ENCODE measurements at places on chromosomes 16 and 17. TPM values are rescaled to one million over a fixed set of nuclear protein-coding genes. Genes with fewer than 3 reads are reported as not detected.

- DNase-seq, result peak; percentile 83
Measured at GRCh38 chr16:48623304-48624016, 13.5 kb upstream of the N4BP1 start.

- no peak for DNase-seq
Measured at GRCh38 chr16:1487395-1488053, 1.2 kb downstream of the PTX4 start.

GRCh38 chr17:8794636-8795035, 4.5 kb downstream of the MFSD6L start:
- no peak for DNase-seq

DNA sequence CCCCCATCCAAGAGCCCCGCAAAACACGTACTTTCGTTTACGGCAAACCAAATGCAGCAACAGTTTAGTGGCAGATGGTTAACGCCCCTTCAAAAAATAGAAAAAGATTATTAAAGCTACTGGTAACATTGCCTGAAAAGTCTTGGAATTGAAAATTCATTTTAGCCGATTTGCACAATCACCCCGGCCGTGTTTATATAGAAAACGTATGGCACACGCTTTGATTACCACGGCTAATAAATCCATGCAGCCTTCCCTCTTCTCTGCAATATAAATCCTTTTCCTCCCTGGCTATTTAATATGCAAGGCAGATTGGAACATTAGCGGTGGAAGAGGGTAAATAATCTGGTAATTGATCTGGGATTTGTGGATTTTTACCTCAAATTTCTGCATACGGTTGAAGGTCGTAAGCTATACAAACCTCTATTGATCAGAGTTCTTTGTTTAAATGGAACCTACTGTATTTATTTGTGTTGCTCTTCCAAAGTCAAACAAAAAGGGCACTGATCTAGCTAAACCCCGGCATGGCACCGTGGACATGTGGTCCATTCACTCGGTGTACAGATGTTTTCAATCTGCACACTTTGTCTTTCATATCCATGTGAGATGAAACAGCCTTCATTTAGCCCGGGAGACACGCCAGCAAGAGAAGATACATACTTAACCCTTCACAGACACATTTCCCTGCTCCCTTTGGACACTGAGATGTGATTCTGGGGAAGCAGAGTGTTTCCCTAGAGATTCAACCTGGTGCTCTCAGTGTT, 238.1 kb upstream of the MAF start:
- no peak for DNase-seq

GRCh38 chr16:53484542-53484941, 18.5 kb downstream of the AKTIP start:
- no peak for DNase-seq

- DNase-seq, result no peak
Measured at GRCh38 chr16:54801057-54801844, 129.4 kb upstream of the IRX5 start.

DNA sequence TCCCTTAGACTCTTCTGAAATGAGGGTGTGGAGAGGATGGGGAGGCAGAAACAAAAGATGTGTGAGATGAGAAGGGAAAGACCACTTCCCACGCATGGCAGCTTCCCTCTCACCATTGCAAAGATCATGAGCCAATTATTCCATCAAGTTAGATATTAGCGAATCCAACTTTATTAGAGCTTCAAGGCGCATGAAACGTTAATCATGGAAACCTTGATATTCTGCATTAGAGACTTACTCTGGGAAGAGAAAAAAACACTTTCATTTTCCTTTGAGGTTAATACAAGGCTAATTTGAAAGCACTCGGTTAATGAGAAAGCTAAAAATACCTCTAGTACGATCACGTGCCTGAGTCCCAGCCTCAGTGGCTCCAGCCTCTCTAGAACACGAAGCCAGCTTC, 220.6 kb upstream of the RPL38 start:
- DNase-seq, result no peak

- no peak for DNase-seq
Measured at GRCh38 chr17:59423137-59423724, 91.8 kb downstream of the YPEL2 start.

- no peak for DNase-seq
Measured at GRCh38 chr17:46175891-46176290, 17.3 kb downstream of the KANSL1 start.

- no peak for DNase-seq
Measured at GRCh38 chr16:58098207-58099096, 30.7 kb downstream of the CFAP20 start.

DNA sequence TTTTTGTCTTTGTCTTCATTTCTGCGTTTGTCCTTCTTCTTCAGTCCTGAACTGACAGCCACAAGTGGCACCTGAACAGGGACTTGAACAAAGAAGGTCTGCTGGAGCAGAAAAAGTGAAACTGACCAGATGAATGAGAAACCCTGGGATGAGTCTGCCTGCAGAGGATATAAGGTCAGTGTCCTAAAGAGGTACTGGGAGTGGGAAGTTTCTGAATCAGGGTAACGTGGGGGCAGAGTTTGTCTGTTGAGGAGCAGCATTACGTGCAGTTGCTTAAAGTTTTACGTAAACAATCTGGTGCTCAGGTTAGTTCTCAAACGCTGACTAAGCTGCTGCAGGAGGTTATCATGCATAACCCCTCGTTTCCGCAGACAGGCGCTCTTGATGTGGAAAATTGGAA, 2057.6 kb downstream of the TP53TG3F start:
- DNase-seq, result no peak

DNA sequence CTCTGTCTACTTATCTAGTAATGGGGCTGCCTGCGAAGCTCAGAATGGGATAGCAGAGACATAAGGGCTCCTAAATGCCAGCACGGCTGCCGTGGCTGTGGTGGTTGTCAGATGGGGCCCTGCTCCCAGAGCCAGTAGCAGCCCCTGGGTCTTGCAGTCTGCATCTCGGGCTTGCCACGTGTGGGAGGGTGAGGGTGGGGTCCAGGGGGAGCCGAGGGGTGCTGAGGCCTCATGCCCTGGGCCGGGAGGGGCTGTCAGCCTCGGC, 88.8 kb upstream of the GSE1 start:
- no peak for DNase-seq

GRCh38 chr16:9012848-9013507, 49.3 kb upstream of the USP7 start:
- peak; percentile 22 for DNase-seq

DNA sequence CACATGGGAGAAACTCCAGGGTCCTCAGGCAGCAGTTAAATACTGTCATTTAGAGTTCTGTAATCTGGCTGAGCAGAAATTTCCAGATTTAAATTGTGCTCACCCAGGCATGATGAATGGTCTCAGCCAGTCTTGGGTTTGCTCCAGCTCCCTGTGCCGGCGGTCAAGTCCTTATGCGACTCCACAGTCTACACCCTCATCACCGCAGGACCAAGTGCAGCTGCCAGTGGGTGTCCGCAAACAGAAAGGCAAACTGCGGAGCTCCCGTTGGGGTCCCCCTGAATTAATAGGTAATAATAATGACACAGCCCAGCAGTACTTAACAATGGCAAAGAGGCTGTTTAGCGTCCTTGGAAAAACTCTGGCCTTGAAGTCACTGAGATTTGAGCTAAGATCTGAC, 3.9 kb upstream of the CACNG4 start:
- DNase-seq, result no peak

DNA sequence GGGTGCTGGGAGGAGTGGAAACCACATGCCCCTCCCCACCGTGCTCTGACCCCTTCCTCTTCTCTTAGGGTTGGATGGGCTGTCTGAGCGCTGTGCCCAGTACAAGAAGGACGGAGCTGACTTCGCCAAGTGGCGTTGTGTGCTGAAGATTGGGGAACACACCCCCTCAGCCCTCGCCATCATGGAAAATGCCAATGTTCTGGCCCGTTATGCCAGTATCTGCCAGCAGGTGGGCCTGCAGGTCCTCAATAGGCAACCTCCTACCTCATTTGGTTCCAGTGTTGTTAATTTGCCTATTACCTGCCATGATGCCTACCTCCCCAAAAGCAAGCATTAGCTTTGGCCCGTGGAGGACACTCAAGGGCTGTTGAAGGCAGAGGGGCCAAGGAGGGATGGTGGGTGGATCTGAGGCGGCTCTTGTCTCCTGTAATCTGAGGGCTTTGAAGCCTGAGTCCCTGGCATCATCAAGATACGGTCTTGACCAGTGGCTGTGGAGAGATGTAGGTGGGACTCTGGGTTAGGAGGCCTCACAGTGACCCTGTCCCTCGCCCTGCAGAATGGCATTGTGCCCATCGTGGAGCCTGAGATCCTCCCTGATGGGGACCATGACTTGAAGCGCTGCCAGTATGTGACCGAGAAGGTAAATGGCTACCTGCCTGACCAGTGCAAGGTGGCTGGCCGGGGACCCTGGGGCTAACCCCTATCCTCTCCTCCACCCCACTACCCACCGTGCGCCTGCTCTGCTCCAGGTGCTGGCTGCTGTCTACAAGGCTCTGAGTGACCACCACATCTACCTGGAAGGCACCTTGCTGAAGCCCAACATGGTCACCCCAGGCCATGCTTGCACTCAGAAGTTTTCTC, 3.4 kb downstream of the ALDOA start:
- peak; percentile 72 for DNase-seq

DNA sequence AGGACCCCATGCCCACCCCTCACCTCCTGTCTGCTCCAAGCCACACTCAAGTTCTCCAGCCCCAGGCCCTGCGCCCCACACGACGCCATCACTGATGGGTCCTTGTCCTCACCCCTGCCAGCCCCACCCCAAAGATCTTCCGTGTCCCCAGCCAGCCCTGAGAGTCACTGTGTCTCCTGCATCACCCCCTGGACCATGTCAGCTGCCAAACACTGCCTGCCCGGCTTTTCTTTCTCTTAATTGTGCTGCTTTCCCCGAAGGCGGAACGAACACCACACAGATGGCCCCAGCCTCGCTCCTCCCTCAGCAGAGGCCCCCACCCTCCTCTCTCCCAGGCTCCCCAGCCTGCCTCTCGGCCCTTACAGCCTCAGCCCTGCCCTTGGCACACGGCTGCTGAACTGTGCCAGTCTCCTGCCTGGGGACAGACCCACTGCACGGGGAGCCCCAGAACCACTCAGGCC, 4.8 kb upstream of the GAA start:
- DNase-seq, result no peak

GRCh38 chr17:51435641-51436091, 175.3 kb downstream of the UTP18 start:
- DNase-seq, result no peak

- DNase-seq, result no peak
Measured at GRCh38 chr16:14368399-14368798, 261.7 kb downstream of the PARN start.

DNA sequence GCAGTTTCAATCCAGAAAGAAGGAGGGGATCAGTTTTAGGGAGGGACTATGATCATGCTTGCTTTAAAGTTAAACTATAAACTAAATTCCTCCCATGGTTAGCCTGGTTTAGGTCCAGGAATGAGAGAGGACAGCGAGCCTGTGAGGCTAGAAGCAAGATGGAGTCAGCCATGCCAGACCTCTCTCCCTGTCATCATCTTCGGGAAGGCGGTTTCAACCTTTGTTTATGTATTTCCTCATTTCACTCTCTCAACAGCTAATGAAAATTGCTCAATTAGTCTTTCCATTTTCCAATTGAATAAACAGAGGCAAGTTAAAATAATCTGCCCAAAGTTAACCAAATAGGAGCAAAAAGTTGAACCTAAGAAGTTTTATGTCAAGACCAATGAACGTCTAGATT, 201.5 kb downstream of the KCNJ2 start:
- no peak for DNase-seq

GRCh38 chr17:42901535-42902229, 1.1 kb downstream of the G6PC1 start:
- no peak for DNase-seq

DNA sequence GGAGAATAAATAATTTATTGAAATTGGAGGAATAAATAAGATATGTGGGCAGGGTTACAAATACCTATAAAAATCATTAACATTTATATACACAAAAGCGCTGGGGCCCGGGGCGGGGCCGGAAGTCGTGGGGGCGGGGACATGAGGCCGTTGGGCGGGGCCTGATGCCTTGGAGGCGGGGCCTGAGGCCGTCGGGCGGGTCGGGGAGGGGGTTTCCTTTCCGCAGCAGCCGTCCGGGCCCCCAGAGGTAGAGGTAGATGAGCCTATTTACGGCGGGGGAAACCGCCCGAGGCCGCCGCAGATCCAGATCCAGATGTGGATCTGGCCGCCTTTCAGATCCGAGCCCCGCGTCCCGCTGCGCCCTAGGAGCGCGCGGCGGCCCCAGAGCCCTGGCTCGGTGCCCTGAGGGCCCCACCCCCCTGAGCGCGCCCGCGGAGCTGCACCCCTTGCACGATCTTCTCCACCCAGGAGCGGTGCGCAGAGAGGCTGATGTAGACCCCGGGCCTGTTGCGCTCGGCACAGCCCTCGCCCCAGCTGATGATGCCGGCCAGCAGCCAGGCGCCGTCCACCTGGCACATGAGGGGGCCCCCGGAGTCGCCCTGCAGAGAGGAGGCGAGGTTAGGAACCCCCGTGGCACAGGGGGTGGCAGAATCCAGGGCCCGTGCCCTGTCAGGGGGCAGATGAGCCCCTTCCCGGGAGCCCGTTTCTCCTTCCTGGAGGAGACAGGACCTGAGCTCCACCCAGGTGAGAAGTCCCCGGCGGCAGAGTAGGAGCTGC, 5.1 kb downstream of the PRSS22 start:
- DNase-seq, result no peak

GRCh38 chr17:50096092-50096491, 941 bp downstream of the PDK2 start:
- peak; percentile 33 for DNase-seq

GRCh38 chr17:60524463-60525327, 1.3 kb downstream of the APPBP2 start:
- DNase-seq, result no peak

DNA sequence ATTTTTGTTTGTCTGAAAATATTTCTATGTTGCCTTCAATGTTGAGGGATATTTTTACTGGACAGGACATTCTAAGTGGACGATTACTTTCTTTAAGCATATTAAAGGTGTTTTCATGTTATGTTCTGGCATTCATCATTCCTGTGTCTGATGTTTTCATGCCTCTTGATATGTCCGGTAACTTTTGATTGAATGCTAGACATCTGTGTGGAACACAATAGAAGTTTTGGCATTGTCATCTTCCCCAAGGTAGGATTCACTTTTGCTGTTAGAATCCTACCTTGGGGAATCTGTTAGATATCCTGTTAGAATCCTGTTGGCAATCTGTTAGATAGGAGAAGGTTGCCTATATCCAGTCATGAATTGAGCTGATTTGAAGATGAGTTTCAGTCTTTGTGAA, 28.9 kb downstream of the CACNG5 start:
- DNase-seq, result no peak

Gene INO80E
- total RNA-seq, result 113 TPM

Gene SPATA22
- total RNA-seq, result not detected

Gene TBC1D26
- total RNA-seq, result 0.46 TPM

Gene TBC1D3L
- 4.3 TPM for total RNA-seq

Gene KIF18B
- total RNA-seq, result not detected

Gene CDH5
- total RNA-seq, result not detected

Gene KRT38
- not detected for total RNA-seq

Gene TIGD7
- 15.7 TPM for total RNA-seq
